ENCODE measurements at places on chromosomes 11 and 22. TPM values are rescaled to one million over a fixed set of nuclear protein-coding genes. Genes with fewer than 3 reads are reported as not detected.

GRCh38 chr11:68925611-68926010, 21.9 kb downstream of the IGHMBP2 start:
- H3K36me3 ChIP-seq, result peaks cover 62% of the 10 kb centered on the region
- no peak overlapping the region for H3K27ac ChIP-seq
- no peak overlapping the region for H3K4me3 ChIP-seq
- no peaks in the 10 kb centered on the region for H3K27me3 ChIP-seq

Gene SCGB2A2
- polyA plus RNA-seq, result 38.8 TPM

Gene CEP126
- polyA plus RNA-seq, result 6.7 TPM

Gene TMEM151A
- 0.02 TPM for polyA plus RNA-seq

- no peaks in the 10 kb centered on the region for H3K27me3 ChIP-seq
- DNase-seq, result no peak
- H3K4me3 ChIP-seq, result no peak overlapping the region
- no peaks in the 10 kb centered on the region for H3K4me1 ChIP-seq
- H3K36me3 ChIP-seq, result no peaks in the 10 kb centered on the region
- no peak overlapping the region for H3K27ac ChIP-seq
These were observed 104.0 kb upstream of the PITPNB start for GRCh38 chr22:28023036-28023435.

Gene F2
- polyA plus RNA-seq, result 0.07 TPM

DNA sequence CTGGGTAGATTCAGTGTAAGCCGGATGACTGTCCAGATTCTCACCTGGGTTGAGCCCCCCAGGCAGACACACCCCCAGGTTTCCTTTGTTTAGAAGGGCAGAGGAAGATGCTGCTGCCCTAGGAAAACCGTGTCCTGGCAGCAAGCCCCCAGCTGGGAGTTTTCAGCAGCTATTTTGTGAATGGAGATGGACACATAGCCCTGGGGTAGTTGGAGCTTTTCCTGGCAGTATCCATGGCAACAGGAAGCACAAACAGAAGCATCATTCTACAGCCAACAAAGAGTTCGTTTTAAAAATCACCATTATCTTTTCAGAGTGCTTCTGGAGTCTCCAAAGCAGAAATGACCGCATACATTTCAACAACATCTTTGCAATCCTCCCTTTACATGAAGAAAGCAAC, 245.5 kb downstream of the BRD1 start:
- DNase-seq, result no peak
- peaks cover 8% of the 10 kb centered on the region for H3K36me3 ChIP-seq
- no peaks in the 10 kb centered on the region for H3K27me3 ChIP-seq
- no peaks in the 10 kb centered on the region for H3K4me1 ChIP-seq

DNA sequence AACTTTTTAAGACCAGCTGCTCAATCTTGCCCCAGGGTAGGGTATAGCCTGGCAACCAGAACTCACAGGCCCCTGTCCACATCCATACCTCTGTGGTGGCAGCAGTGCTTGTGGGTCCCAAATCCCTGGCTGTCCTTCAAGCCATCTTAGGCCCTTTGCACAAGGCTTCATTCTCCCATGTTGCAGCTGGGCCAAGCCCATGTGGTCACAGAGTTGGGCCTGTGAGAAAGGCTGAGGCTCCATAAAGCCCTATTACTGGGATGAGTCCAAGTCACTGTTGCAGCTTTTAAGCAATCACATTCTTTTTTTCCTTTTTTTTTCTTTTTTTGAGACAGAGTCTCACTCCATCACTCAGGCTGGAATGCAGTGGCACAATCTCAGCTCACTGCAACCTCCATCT, 47.9 kb upstream of the SLC25A1 start:
- no peaks in the 10 kb centered on the region for H3K27me3 ChIP-seq
- DNase-seq, result no peak
- H3K36me3 ChIP-seq, result no peaks in the 10 kb centered on the region
- no peaks in the 10 kb centered on the region for H3K4me1 ChIP-seq
- H3K27ac ChIP-seq, result no peak overlapping the region
- no peak overlapping the region for H3K4me3 ChIP-seq

Measured in thymus (tissue), 14 donors.